ENCODE measurements at places on chromosomes 2 and 18. TPM values are rescaled to one million over a fixed set of nuclear protein-coding genes. Genes with fewer than 3 reads are reported as not detected.
A peak's percentile ranks its signal among the peaks of the same experiment; 100 is the strongest.

- H3K4me1 ChIP-seq = peaks cover 29% of the 10 kb centered on the region
- H3K36me3 ChIP-seq = no peaks in the 10 kb centered on the region
Observed at GRCh38 chr18:11981543-11982366, 448 bp downstream of the IMPA2 start.

The MYO1B gene
- 81.0 TPM for total RNA-seq

The FBLN7 gene
- total RNA-seq = 0.36 TPM

GRCh38 chr2:230254152-230254881 is 28.8 kb downstream of the SP140 start:
- no peaks in the 10 kb centered on the region for H3K27me3 ChIP-seq
- DNase-seq = no peak
- H3K27ac ChIP-seq = no peak overlapping the region
- no peaks in the 10 kb centered on the region for H3K4me1 ChIP-seq
- H3K36me3 ChIP-seq = no peaks in the 10 kb centered on the region

DNA sequence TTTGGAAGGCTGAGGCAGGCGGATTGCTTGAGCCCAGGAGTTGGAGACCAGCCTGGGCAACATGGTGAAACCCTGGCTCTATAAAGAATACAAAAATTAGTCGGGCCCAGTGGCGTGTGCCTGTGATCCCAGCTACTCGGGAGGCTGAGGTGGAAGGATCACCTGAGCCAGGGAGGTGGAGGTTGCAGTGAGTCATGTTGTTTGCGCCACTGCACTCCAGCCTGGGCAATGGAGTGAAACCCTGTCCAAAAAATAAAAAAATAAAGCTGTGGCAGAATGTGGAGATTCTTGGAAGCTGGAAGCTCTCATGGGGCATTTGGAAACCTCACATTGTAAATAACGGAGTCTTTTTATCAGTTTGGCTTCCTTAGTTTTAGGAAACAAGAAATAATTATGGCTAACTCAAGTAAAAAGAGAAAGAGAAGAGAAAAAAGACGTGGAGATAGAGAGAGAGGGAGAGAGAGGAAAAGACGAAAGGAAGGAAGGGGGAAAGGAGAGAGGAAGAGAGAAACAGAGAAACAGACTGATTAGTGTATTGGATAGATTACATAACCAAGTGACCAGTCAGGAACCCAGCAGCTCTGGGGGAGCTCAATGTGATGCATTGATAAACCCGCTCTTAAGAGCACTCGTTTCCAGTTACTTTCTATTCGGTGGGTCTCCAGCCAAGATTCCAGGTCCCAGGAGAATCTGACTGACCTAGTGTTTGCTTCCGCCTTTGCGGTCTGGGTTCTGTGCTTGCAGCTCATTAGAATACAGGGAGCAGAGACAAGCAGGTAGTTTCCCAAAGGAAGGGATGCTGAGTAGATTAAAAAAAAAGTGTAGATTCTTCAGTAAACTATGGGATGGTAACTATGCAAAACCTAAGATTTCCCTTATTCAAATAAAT is 1.1 kb upstream of the SPAST start:
- peak overlapping the region; percentile 94 for H3K27ac ChIP-seq
- peaks cover 19% of the 10 kb centered on the region for H3K4me1 ChIP-seq
- DNase-seq = peak; percentile 21
- peak overlapping the region; percentile 93 for H3K4me3 ChIP-seq
- H3K36me3 ChIP-seq = peaks cover 7% of the 10 kb centered on the region

GRCh38 chr2:219289195-219289536 is 10.0 kb downstream of the DNAJB2 start:
- no peak for DNase-seq
- peaks cover 3% of the 10 kb centered on the region for H3K36me3 ChIP-seq
- peaks cover 7% of the 10 kb centered on the region for H3K27me3 ChIP-seq
- no peak overlapping the region for H3K4me3 ChIP-seq

The UGT1A4 gene
- total RNA-seq = not detected

DNA sequence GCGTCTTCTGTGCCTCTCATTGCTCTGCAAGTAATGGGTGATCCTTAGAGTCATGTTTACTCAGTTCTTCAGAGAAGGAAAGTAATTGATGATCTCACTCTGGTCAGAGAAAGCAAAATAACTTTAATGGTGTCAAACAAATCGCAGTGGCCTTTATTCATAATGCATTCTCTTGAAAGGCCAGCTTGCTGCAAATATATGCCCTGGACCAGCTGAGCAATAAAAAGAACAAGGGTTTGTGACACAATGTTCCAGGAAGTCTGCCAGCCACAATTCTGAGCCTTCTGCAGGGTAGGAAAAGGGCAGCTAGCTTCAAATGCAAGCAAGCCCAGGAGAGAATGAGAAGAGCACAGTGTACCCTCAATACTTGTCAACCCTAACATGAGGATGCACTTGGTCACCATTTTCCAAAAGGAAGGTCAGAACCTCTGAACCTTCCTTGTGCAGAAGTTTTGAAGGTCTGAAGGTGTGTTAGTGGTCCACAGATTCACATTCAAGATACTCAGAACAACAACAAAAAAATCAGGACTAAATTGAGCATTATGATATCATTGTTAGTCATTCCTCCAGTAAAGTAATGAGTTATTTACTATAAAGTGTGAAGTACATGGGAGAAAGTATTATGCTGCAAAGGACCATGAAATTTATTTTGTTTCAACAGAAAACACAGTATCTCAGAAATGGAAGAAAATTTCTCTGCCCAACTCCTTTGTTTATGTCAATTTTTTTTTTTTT is 355.6 kb downstream of the PAX3 start:
- no peaks in the 10 kb centered on the region for H3K36me3 ChIP-seq
- no peak for DNase-seq
- H3K4me1 ChIP-seq = no peaks in the 10 kb centered on the region

GRCh38 chr2:215363461-215364156 is 51.8 kb downstream of the ATIC start:
- no peak for DNase-seq
- no peaks in the 10 kb centered on the region for H3K4me1 ChIP-seq
- no peak overlapping the region for H3K4me3 ChIP-seq
- peaks cover 41% of the 10 kb centered on the region for H3K36me3 ChIP-seq

GRCh38 chr2:206232287-206233035 is 42.0 kb upstream of the ZDBF2 start:
- peak overlapping the region; percentile 81 for H3K27ac ChIP-seq
- peaks cover 10% of the 10 kb centered on the region for H3K4me1 ChIP-seq
- DNase-seq = no peak
- no peaks in the 10 kb centered on the region for H3K36me3 ChIP-seq
- no peak overlapping the region for H3K4me3 ChIP-seq

DNA sequence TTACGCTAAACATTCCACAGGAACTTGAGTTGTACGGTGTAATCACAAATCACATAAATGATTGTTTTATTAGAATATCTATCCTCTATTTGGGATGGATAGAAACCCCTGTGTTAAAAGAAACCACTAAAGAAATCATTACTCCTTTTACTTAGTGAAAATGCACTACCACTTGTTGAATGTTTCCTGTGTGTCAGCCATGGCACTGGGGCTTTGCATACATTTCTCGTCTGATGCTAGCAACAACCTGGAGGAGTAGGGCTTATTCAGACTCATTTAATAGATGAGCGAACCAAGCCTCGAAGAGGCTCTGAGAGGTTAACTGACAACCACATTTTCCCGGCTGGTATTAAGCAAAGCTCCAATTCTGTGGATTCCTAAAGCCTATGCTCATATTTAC is 60.5 kb upstream of the PELI1 start:
- no peak for DNase-seq
- H3K36me3 ChIP-seq = no peaks in the 10 kb centered on the region
- H3K4me1 ChIP-seq = peaks cover 15% of the 10 kb centered on the region
- peaks cover 2% of the 10 kb centered on the region for H3K27me3 ChIP-seq
- no peak overlapping the region for H3K4me3 ChIP-seq
- peak overlapping the region; percentile 88 for H3K27ac ChIP-seq

The DTYMK gene
- total RNA-seq = 42.3 TPM

DNA sequence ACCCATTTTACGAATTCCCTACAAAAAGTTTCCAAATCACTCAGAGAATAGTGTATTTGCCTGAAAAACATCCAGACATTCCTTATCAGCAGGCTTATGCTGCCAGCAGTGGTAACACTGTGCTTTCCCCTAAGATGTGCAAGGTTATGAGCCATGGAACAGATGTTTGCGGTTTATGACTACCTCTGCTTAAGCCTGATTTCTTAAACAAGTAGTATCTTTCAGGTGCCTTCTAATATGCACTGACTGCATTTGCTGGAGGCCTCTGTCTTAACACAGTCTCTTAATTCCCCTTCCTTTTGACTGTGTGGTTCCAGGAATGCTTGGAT is 54.8 kb downstream of the CDC42EP3 start:
- DNase-seq = no peak
- H3K4me1 ChIP-seq = peaks cover 6% of the 10 kb centered on the region
- no peak overlapping the region for H3K4me3 ChIP-seq
- no peaks in the 10 kb centered on the region for H3K36me3 ChIP-seq
- H3K27me3 ChIP-seq = peaks cover 6% of the 10 kb centered on the region

DNA sequence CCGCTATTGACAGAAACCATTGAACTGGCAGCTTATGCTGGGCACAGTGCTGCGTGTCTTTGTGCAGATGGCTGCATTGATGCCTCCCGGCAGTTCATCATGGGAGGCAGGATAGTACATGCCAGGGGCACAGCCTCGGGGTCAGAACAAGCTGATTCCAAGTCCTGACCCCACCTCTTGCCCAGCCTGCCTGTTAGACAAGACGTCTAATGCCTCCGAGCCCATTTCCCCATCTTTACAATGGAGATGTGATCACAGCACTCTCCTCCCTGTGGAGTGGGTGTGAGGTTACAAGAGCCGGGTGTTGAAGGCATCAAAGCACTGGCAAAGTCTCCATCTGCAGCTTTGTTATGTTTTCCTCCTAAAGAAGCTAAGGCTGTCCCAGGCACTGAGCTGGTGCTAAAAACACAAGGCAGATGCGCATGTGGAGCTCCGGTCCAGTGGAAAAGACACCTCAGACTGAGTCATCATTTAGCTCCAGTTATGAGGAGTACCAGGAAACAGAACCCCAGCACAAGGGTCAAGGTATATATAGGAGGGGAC is 125.7 kb upstream of the EPAS1 start:
- DNase-seq = no peak
- no peak overlapping the region for H3K4me3 ChIP-seq
- H3K4me1 ChIP-seq = peaks cover 13% of the 10 kb centered on the region

The NPAS2 gene
- 70.1 TPM for total RNA-seq

GRCh38 chr2:10083046-10083445 is 2.8 kb upstream of the CYS1 start:
- no peak overlapping the region for H3K27ac ChIP-seq
- DNase-seq = no peak
- H3K27me3 ChIP-seq = peaks cover 17% of the 10 kb centered on the region
- no peaks in the 10 kb centered on the region for H3K36me3 ChIP-seq

DNA sequence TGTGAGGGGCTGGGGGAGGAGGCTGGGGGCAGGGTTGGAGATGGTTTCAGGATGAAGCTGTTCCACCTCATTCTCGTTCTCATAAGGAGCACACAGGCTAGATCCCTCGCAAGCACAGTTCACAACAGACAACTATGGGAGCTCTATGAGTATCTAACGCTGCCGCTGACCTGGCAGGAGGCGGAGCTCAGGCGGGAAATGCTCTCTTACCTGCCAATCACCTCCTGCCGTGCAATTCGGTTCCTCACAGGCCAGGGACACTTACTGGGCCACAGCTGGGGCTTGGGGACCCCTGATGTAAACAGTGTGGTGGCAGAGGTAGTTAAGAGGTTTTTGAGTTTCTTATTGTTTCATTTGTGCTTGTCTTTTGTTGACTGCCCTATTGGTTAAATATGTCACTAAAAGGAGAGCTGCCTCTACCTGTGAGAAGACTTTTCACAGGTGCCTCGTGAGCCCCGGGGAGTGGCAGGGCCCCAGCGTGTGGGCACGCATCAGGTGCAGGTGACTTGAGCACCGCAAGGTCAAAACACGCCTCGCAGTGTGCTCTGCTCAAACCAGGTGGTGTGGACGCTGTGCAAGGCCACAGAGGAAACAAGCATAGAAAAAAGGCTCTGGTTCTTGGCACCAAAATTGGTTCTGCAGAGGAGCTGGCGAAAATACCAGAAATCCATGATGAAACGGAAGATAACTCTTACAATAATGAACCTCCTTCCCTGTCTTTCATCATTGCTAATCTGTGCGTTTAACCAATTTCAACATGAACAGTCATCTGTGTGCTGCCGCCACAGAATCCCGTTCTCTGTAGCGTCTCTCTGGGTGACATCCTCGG is 10.2 kb downstream of the MLPH start:
- no peaks in the 10 kb centered on the region for H3K36me3 ChIP-seq
- no peak overlapping the region for H3K27ac ChIP-seq
- peaks cover 19% of the 10 kb centered on the region for H3K4me1 ChIP-seq
- DNase-seq = no peak
- H3K27me3 ChIP-seq = peaks cover 2% of the 10 kb centered on the region

DNA sequence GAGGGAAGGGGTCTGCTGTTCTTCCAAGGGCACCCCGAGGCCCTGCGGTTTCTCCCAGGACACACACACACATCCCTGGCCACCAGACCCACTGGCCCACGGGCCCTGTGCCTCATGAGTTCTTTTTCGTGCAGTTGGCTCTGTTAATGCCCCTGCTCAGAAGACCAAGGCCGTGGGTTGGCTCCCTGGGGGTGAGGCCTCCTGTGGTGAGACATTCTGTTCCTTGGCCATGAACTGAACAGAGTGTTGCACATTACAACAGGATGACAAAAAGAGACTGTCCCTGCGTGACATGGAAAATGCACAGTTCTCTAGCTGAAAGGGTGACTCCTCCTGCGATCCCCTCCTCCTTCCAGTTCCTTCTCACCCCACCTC is 30.7 kb downstream of the SH2D6 start:
- no peak overlapping the region for H3K4me3 ChIP-seq
- DNase-seq = no peak
- H3K27ac ChIP-seq = no peak overlapping the region
- peaks cover 6% of the 10 kb centered on the region for H3K36me3 ChIP-seq

DNA sequence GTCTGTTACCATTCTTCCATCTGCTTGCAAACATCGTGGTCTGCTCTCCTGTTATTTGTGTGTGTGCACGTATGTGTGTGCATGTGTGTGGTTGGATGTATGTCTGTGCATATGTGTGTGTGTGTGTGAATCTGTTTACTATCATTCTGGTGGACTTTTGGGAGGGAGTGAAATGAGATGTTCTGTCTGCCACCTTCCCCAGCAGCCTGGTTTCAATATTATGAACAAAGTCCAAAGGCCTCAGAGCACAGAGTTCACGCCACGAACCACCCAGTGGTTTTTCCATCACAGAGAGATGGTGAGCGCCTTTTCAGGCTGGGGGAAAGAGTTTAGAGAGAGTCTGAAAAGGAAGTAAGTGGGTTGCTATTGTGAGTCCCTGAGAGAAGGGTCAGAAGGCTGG is 67.1 kb upstream of the YWHAQ start:
- H3K36me3 ChIP-seq = no peaks in the 10 kb centered on the region
- peaks cover 3% of the 10 kb centered on the region for H3K27me3 ChIP-seq
- H3K4me1 ChIP-seq = peaks cover 8% of the 10 kb centered on the region
- H3K27ac ChIP-seq = no peak overlapping the region
- no peak overlapping the region for H3K4me3 ChIP-seq
- DNase-seq = no peak

DNA sequence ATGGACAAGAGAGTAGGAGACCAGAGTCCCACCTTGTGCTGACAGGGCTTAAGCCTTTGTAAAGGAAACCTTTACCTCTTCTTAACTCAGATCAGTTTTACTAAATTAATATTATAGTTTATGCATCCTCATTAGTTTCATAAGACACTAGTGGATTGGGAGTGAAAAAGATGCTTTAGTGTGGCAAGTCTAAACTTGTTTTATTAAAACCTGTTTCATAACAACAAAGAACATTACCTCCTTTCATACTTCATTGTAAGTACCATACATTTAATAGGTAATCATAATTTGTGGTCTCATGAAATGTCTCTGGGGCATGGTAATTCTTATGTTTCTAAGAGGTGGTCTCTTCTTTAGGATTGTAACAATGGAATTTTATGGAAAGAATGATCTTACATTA is 63.4 kb downstream of the PIKFYVE start:
- H3K27ac ChIP-seq = no peak overlapping the region
- no peak for DNase-seq
- no peak overlapping the region for H3K4me3 ChIP-seq
- H3K27me3 ChIP-seq = no peaks in the 10 kb centered on the region
- peaks cover 24% of the 10 kb centered on the region for H3K36me3 ChIP-seq

Data from endothelial cell (in vitro differentiated cells).